NCI-H2081 (cell line): ENCODE measurements at places on chromosomes 4 and X.

DNA sequence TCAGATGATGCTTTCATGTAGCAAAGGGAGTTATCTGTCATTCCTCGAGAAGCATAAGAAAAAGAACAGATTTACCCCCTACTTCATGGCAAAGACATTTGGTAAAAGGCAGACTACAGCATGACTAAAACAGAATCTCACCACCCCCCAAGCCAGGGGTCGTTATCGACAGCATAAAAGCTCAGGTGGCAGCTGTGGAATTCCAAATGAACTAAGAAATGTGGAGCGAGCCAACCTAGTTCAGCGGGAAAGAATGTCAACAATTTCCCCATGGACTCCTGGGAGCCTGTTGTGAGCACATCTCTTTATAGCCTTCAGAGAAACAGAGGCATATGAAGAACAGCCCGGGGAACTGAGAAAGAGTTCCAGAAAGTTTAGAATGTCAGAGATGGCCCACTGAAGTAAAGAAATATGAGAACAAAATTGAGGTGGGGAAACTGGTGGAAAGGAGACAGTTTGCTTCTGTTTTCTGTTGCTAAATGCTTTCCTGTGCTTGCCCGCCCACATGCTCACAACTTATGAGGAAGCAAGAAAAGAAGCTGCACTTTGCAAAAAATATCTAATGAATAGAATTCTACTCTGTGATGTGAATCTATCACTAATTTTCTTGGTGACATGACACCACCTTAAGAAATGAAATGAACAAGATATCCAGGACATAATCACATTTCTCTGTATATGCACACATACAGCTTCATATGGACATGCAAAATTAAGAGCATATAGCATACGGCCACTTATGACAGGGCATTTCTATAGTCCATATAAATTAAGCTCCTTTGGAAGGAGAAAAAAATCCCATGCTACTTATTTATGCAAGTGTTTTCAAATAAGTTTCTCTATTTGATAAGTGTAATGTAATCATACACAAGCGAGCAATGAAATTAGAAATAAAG is 135.3 kb upstream of the MID1 start:
- DNase-seq = no peak

DNA sequence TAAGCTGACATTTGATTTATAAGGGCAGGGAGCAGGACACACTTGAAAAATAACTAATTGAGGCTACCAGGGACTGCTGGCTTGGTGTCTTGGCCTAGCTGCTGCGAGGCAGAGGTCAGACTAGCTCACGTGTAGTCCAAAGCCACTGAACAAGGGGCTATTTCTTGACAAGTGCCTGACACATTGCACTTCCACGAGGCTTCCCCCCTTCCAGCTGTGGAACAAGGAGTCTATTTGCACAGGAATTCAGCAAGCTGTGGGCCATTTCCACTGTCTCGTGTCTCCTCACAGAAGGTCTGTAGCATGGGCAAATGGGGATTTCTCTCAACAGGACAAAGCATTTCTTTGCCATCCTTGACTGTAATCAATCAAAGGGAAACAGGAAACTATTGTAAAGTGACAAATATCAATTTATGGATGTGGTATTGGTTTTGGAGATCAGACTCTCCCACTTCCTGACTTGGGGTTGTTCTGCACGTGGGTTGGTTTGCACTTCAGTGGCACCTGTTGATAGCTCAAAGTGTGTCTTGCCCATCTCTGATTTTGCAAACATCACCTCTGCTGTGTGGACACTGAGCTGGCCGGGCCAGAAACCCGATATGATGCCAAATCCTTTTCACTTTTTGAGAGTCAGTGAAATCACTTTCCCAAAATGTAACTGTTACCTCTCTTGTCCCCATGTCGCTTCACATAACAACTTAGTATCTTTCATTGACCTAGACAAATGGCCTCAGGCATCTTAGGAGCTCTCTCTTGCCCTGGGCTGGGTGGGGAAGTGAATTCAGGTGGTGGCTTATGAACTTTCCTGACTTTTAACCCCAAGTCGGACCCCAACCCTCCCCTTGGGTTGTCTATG is 107.4 kb upstream of the MAMLD1 start:
- no peak for DNase-seq

DNA sequence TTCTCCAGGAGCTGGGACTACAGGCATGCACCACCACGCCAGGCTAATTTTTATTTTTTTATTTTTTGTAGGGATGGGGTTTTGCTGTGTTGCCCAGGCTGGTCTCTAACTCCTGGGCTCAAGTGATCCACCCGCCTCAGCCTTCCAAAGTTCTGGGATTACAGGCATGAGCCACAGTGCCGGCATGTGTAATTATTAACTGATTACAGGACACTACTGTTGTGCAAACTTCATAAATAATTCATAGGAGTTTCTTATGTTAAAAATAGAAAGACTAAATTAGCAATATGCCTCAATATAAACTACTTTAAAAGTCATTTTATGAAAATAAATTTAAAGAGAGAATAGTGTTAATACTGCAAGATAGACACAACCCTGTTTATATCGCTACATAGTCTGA is 221.9 kb downstream of the SNCA start:
- no peak for DNase-seq

- DNase-seq = no peak
Observed at GRCh38 chr4:3250956-3251690, 2.2 kb downstream of the MSANTD1 start.

DNA sequence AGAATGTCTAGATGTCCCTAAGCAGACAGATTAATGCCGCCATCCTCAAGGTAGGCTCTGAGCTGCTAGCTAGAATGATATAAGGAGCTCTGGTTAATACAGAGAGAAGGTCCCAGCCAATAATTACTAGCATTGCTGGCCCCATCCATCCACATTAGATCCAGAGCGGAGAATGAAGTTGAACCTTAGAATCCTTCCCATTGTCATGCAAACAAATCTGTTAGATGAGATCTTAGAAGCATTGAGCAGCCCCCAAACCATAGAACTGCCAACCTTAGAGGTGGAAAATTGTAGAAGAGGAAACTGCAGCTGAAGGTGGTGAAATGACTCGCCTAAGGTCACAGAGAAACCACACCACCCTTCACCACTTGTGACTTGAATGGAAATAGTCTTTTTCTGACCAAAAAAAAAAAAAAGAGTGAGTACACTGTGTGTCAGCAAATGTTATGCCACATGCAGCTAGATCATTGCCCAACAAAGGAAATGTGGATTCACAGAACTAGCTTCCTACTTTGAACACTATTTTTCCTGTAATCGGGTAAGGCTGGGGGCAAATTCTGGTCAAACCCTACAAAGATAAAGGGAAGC is 162.1 kb downstream of the SMIM20 start:
- DNase-seq = no peak

DNA sequence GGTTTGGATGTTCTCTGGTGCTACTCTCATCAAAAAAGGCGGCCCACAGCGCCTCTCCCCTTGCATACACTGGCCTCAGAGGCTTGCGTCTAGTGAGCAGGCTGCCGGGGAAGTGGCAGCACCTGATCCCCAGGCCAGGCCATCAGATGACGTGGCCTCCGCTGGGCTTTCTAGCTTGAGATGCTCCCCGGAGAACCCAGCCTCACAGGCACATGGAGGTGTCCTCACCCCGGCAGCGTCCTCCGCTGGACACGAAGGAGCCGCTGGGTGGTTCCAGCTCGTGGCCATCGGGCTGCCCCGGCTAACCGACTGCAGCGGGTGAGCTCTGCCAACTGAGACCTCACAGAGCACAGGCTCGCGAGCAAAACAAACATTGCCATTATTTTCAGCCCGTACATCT is 12.8 kb downstream of the IRAK1 start:
- no peak for DNase-seq

- DNase-seq = no peak
Observed at GRCh38 chrX:11553594-11553993, 112.1 kb downstream of the ARHGAP6 start.

DNA sequence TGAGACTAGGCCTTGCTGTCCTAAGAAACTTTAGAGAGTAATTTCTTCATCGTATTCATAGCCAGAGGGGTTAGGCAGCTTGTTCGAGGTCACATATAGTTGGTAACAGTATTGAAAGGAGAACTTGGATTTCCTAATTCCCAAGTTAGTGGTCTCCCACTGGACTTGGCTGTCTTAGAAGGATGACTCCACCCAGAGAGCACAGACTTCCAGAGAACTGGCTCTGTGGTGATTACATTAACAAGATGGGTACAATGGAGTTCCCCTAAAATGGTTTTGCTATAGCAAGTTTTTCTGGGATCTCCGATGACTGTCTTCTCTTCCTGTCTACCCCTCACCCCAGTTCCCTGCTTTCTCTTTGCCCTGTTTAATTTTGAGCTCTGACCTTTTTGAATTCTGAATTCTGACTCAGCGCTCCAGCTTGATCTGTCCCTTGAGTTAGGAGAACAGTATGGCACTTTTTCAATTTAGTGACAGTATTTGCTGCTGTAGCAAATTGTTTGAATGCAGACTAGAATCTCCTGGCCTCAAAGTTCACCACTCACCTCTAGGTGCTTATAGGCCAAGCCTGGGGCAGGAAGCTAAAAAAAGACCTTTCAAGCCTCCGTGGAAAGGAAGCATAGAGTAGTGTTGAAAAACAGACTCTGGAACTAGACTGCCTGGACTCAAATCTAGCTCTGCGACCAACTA is 6.9 kb downstream of the MSN start:
- DNase-seq = no peak

- DNase-seq = peak; percentile 68
Observed at GRCh38 chr4:17490575-17491059, 21.3 kb downstream of the QDPR start.
